ENCODE measurements at places on chromosomes 2 and 18.

- DNase-seq: no peak
These were observed 107.1 kb upstream of the ODC1 start for GRCh38 chr2:10554961-10555809.

- DNase-seq: no peak
These were observed 9.9 kb upstream of the GPR35 start for GRCh38 chr2:240615396-240615795.

DNA sequence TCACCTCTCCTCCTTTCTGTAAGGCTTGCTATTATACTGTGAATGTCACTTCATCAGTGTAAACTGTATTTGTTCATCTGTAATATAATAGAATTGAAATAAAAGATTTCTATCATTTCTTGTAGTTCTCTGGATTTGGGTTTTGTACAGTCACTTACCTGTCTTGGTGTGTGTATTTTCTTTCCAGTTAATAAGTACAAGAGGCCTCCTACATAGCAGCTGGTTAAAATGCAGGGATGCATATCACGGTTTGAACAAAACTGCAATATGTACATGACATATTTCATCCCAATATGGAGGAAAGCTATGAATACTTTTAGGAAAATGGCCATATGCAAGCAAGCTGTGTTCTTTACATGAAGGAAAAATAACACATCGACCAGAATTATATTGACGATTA is 5.4 kb upstream of the STAT1 start:
- DNase-seq: no peak

DNA sequence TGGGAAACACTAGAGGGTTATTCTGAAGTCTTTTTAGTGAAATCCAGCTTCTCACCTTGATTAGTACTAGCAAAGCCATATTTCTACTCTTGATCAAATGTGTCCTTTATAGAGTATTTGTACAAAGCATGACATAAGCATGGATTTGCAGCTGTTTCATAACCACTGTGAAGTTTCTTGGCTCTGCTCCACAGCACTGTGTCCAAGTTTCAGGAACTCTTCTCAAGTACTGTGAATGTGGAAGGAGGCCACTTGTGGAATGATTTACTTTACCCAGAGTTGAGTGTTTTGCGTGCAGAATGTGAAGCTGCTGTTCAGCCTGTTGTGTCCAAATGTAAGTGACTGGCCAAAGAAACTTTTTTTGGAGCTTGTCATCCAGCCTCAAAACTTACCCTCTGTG is 16.2 kb upstream of the MAPRE2 start:
- no peak for DNase-seq

DNA sequence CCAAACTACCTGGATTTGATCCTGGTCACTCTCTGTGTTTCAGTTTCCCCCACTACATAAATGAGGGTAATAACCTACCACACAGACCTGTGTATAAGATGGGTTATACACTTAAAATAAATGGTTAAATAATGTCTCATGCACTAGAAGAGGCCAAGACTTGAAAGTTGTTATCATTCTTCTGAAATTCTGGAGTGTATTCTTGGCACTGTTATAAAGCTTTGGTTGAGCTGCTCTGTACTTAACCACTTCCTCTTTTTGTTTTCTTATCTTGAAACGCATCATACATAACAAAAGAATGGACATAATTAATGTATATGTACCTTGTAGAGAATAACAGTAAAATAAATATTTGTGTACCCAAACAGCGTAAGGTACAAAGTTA is 281.0 kb downstream of the AFF3 start:
- peak; percentile 4 for DNase-seq

DNA sequence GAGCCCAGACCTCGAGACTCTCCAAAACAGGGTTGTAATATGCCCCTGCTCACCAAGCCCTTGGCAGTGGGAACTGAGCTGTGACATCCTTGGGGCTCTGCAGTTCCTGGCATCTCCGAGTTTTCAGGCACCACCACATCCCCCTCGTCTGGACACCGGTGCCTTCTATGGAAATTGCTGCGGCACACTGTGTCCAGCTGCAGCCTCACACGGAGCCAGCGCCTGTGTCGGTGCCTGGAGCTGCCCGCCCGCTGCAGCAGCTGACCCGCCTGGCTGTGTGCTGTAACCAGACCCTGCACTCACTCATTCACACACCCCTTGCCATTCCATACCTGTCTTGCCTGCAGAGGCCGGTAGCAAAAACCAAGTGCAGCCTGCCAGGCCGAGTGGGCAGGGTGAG is 11.8 kb downstream of the IWS1 start:
- no peak for DNase-seq

GRCh38 chr18:12305211-12305610 is 2.8 kb upstream of the TUBB6 start:
- no peak for DNase-seq

GRCh38 chr18:57797209-57797651 is 5.9 kb downstream of the ATP8B1 start:
- DNase-seq: no peak

- no peak for DNase-seq
These were observed 552 bp upstream of the ATF2 start for GRCh38 chr2:175168564-175168945.

- no peak for DNase-seq
These were observed 440.9 kb downstream of the PTPRM start for GRCh38 chr18:8008033-8008432.

DNA sequence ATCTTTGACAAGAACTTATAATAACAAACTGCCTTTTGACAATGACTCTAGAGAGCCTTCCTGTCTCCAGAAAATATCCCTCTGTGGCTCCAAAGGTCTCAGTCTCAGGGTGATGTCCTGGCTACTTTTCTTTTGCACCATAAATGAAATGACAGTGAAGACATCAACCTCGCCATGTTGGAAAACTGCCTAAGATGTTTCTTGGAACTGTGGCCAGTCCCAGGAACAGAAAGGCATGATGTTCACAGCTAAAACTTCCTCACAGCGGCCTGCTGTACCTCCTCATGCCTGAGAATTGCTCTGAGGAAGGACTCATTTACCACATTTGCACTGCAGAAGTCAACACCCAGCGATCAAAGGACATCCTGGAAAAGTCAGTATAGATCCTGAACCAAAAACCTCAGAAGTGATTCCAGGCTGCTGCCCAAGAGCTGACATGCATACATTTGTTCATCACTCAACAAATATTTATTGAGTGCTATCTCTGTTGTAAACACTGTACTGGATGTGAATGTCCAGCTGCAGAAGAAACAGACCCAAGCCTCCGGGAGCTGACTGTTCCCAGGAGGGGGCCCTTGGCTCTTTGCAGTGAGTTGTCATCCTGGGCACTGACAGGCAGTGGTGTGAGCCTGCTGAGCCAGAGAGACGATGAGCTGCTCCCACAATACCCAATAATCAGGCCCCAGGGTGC is 64.3 kb upstream of the ACSL3 start:
- DNase-seq: no peak

GRCh38 chr2:217431577-217432269 is 571.1 kb downstream of the TNS1 start:
- no peak for DNase-seq

- no peak for DNase-seq
These were observed 81.8 kb downstream of the RAPGEF4 start for GRCh38 chr2:172817411-172817810.

- DNase-seq: no peak
These were observed 12.8 kb downstream of the SLC30A3 start for GRCh38 chr2:27249891-27250651.

- no peak for DNase-seq
These were observed 34.3 kb downstream of the GIGYF2 start for GRCh38 chr2:232731470-232731869.

GRCh38 chr2:98908931-98909316 is 27.1 kb downstream of the CRACDL start:
- no peak for DNase-seq

DNA sequence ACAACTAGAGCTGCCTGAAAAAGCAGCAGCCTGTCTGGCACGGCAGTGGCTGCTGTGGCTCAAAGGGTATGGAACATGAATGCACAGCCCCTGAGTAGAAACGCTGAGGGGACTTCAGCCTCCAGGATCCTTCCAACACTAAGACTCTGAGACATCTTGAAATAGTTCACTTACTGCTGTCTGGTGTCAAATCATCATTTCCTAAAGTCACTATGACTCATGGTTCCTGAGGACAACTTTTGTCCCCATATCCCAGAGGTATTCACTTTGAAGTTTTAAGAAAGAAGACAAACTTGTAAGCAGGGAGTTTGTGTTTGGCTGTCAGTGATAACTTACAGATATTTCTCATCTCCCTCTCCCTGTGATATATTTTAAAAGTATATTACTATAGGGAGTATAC is 33.3 kb upstream of the NEB start:
- DNase-seq: no peak

GRCh38 chr2:74003494-74004211 is 18.9 kb downstream of the TET3 start:
- DNase-seq: no peak

GRCh38 chr2:235520787-235521186 is 26.9 kb downstream of the AGAP1 start:
- no peak for DNase-seq

- no peak for DNase-seq
These were observed 98.0 kb downstream of the TRABD2A start for GRCh38 chr2:84782717-84783442.

DNA sequence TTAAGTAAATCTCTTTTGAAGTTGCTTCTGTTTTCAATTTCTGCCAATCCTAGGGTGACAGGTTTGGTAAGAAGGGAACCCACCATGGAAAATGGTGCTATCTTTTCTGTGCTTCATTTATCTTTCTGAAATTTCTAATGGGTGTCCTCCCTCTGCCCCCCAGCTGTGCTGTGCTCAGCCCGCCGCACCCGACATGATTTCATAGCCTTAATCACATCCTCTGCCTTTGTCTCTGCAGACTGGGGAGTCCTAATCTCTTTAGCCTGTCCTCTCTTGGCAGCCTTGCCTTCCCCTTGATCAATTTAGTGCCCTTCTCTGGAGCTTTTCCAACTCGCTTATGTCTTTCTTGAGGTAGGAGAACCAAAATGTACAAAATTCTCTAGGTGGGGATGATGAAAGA is 49.3 kb downstream of the DNMT3A start:
- no peak for DNase-seq

DNA sequence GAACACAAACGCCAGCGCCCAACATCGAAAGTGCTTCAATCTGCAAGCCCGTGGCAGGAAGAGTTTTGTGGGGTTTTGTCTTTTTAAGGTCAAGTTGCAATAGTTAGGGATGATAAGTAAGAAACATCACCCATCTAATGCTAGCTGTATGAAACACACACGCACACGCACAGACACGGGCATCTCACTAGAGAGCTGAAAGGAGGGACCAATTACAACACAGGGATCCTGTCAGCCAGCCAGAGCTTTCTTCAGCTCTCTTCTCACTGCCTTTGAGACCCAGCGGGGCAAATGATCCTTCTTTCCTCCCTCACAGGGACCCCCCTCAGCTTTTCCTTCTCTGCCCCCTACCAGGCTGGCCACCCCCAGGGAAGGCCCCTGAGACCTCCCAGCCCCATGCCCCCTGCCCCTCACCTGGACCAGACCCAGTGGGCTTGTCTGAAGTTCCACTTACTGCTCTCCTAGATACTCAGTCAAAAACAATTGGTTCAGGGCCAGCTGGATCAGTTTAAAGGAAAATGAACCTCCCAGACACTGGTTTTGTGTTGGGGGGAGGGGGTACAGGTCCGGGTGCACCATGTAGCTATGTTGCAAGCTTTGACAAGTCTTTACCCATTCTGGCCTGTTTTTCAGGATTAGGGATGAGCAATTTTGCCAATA is 17.9 kb downstream of the CYP26B1 start:
- no peak for DNase-seq

- no peak for DNase-seq
These were observed 105.5 kb downstream of the ZEB2 start for GRCh38 chr2:144414324-144414845.

- DNase-seq: no peak
These were observed 694.5 kb downstream of the ADCYAP1 start for GRCh38 chr18:1599196-1599595.

DNA sequence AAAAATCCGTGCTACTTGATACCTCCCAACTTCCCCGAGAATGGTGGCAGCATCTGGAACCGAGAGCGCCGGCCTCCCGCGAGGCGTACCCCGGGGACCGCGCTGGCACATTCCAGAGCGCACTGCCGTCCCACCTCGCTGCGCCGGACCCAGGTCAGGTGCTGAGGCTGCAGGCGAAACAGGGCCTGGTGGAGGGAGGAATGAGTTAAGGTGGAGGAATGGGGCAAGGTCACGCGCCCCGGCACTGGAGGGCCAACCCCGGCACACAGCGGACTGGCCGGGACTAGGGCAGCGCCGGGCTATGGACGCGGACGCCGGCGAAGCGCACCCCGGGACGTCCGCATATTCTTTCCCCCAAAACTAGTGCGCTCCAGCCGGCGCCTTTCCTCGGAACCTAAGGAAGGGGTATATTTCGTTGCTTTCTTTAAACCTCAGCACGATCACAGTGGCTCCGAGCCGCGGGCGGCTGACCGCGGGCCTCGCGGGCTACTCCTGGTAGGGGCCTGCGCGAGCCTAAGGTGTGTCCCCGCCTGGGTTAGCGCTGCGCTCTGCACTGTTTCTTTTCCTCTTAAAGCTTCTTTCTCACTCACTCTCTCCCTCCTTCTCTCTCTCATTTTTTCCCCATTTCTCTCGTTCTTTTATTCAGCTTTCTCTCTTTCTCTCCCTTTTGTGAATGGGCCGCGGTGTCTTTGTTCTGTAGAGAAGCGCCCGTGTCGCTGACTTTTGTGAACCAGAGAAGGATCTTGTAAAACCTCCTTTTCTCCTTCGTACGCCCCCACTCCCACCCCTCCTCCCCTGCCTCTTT is 2.1 kb upstream of the OTX1 start:
- no peak for DNase-seq

DNA sequence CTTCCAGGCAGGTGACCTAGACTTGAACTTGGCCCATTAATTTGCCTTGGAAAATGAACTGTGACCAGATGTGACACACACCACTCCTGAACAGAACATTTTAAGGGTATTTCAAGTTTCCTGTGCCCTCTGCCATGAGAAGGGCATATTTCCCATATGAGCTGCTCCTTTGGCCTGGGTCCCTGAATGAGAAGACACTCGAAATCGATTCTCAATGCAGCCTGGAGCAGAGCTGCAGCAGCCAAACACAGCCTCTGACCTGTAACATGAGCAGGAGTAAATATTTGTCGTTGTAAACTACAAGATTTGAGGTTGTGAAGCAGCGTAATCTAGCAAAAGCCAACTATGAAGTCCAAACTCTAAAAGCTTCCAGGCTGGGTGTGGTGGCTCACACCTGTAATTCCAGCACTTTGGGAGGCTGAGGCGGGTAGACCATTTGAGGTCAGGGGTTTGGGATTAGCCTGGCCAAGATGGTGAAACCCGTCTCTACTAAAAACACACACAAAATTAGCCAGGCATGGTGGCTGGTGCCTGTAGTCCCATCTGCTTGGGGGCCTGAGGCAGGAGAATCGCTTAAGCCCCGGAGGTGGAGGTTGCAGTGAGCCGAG is 30.1 kb upstream of the SOS1 start:
- no peak for DNase-seq

GRCh38 chr2:26542676-26543505 is 65.0 kb upstream of the OTOF start:
- no peak for DNase-seq

- DNase-seq: no peak
These were observed 356.9 kb downstream of the SETBP1 start for GRCh38 chr18:45037618-45038017.

GRCh38 chr2:184413221-184413620 is 185.1 kb upstream of the ZNF804A start:
- DNase-seq: no peak
